ENCODE measurements at places on chromosomes 2 and 18.

- DNase-seq: no peak
Observed at GRCh38 chr2:744088-744487, 66.9 kb upstream of the TMEM18 start.

DNA sequence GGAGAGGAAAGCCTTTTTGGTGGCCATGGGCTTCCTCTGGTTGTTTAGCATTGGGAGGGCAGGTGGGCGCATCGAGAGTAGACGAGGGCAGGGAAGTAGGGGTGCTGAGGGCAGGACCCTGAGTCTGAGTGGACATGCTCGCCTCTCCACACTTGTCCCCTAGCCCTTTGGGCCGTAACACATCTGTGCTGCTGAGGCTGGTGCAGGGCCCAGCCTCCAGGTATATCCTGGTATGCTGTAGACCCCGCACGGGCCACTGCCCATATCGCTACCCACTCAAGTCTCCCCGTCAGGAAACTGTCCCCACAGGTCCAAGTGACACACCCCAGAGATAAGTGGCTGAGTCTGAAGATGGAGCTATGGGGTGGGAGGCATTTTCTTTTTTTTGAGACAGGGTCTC, 13.7 kb upstream of the CCDC74B start:
- no peak for DNase-seq

- DNase-seq: no peak
Observed at GRCh38 chr18:49238433-49239042, 221.9 kb downstream of the DYM start.

GRCh38 chr2:3309496-3310355, 67.9 kb downstream of the EIPR1 start:
- DNase-seq: no peak

- DNase-seq: no peak
Observed at GRCh38 chr2:44342854-44343253, 18.4 kb downstream of the PREPL start.

DNA sequence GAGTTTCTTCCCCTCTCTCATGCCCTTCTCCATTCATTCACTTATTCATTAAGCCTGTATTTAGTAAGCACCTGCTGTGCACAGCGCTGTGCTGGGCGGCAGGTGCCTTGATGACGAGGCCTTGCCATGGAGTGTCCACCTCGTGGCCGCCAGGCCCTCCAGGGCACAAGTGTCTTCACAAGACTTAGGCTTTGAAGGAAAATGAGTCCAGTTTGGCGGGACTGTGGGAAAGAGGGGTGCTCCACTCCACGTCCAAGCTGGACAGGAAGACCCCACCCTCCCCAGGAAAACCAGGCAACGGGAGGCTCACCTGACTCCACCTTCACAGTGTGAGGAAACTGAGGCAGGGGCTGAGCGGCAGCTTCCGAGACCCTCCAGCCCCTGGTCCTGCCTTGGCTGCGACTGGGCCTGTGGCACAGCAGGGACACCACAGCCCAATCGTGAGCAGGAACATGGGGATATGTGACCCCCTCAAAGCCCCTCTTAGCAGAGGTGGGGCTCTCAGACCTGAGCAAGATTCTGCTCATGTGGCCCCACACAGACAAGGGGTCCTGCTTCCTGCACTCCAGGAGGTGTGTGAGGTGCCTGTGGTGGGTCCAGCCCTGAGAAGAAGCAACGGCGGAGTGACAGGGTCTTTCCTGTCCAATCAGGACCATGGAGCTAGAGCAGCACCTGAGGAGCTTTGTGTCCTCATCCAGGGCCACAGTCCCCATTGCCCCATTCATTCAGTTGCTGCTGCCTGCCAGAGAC, 110.3 kb upstream of the ODC1 start:
- DNase-seq: no peak

DNA sequence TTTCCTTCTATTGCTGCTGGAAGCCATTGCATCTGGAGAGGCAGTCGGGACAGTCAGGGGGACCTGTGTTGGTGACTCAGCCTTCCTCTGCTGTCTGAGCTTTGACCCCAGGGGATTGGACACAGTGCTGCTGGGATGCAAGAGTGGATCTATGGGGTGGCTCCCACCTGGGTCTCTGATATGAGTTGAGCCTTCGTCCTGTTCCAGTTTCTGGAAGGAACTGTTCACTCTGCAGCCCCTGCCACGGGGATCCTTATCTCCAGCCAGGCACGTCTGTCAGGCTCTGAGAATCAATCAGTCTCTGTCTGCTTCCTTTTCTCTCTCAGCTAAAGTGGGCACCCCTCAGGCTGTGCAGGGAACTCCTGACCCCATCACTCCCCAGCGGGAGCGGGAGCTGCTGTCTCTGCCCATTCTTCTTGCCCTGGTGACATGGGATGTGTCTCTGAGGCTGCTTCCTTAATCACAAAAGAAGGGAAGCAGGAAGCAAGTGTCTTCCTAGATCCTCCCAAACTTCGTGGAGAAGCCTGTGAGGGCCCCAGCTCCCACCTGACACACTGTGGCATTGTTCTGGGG, 51.7 kb downstream of the ARHGAP28 start:
- DNase-seq: no peak

DNA sequence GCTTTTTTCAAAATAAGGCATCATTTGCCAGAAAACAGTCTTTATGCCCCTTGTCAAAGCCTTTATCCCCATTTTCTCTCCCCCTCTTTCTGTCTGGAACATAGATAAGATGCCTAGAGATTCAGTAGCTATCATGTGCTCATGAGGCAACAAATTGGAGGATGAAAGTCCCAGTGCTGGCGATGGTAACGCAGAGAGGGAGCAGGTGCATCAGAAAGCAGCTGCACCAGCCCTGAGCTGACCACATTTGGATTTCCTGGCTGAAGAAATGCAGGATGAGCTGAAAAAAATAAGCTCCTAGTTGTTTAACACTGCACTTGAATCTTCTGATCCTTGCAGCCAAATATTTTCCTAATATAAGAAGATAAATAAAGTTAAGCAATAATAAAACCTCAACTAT, 48.0 kb downstream of the LOXHD1 start:
- DNase-seq: no peak

DNA sequence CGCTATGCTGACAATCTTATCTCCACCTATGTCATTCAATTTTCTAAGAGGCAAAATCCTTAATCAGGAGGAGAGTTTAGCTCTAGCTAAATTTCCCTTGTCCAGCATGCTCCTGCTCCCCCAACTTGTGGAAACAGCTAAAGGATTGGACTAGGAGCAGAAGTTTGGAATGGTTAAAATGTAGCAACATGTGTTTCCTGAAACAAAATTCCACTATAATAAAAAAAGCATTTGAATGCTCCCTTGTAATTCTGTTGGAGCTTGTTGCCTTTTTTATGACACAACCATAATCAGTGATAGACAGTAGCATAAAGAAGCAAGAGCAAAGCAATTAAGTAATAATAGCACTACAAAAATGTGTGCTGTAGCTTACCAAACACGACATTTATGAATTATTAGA, 6.9 kb downstream of the ACTR3 start:
- DNase-seq: no peak

DNA sequence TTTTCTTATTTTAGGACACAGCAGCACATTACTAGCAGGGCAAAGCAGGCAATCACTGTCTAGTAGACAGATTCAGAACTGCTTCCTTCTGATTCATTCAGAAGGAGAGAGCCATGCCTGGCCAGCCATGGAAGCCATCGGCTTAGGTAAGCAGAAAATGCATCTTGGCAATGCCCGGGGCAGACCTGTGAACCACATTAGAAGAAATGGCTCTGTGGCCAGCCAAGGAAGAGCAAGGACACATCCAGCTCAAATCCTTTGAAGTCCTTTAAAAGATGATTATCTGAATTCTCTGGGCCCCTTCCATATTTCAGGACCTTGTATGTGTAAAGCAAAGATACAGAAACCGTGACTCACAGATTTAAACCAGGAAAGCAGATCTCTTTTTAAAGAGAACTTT, 227.4 kb downstream of the PID1 start:
- no peak for DNase-seq

- no peak for DNase-seq
Observed at GRCh38 chr2:221103930-221104329, 468.2 kb downstream of the EPHA4 start.

DNA sequence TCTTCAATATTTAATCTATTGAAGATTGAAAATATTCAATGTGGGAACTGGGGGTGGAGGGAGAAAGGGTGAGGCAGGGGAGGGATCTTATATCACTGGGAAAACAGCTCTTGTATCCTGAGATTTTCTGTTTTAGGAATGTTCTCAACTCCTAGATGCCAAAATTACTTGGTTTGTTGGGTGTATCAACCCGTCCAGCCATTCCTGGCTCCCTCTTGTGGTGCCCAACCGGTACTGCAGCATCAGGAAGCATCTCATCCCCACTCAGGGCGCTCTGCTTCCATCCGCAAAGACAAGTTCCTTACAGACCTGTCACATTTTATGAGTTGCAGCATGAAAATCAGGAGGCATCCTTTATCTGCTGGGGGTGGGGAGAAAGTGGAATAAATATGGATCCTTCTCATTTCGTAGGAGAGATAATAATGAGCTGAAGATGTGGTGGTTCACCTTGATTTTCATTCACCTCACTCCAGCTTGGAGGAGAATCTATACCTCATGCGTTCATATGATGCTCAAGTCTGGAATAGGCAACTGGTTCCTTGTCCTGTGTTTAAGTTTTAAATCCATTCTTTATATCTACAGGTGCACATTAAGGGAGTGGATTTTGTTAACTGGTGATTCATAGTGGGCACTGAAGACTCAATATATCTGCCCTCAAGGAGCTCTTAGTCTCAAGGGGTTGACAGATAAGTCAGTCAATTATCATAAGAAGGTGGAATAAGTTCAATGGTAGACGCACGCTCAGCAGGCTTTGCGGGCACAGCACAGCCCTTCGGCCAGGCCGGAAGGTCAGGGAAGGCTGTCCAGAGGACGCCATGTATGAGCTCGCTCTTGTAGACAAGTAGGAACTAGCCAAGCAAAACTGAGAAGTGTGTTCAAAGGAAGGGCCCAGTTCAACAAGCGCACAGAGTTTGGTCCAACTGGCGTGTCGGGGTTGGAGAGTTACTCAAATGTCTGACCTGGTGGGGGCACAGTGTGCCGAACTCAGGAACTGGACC, 127.3 kb downstream of the RNF144A start:
- peak; percentile 38 for DNase-seq

GRCh38 chr2:122003196-122003940, 247.9 kb downstream of the TSN start:
- no peak for DNase-seq

DNA sequence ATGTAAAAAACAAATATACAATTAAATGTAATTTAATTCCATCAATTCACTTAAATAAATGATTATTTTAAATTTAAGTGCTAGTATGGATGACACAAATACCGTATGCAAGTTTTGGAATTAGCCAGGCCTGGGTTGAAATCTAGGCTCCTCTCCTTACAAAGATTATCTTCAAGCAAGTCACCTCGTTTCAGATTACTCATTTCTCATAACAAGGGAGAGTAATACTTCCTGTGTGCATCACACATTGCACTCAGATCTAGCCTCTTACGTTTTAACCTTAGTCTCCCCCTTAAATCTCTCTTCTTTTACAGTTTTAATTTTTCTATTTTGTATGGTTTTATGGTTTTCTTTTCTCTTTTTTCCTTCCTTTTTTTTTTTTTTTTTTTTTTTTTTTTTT, 1475.9 kb upstream of the NXPH2 start:
- DNase-seq: no peak

GRCh38 chr2:174730698-174731018, 33.6 kb downstream of the CHRNA1 start:
- no peak for DNase-seq

DNA sequence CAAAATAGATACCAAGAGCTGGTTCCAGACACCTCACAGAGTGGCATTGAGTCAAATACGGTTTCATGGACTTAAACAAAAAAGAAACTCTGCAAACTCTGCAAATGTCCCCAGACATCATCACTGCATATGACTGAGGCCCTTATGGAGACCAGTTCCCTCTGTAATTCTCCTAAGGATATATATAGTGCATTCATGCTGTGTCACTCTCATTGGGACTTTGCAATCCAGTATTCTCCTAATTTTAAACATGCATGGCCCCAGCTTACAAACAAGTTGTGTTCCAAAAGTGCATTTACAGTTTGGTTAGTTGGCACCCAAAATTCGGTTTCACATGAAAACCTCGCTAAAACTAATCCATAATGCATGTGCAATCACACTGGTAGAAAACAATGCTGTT, 18.6 kb upstream of the INO80C start:
- no peak for DNase-seq

GRCh38 chr2:70472221-70472890, 81.3 kb downstream of the TGFA start:
- DNase-seq: no peak

DNA sequence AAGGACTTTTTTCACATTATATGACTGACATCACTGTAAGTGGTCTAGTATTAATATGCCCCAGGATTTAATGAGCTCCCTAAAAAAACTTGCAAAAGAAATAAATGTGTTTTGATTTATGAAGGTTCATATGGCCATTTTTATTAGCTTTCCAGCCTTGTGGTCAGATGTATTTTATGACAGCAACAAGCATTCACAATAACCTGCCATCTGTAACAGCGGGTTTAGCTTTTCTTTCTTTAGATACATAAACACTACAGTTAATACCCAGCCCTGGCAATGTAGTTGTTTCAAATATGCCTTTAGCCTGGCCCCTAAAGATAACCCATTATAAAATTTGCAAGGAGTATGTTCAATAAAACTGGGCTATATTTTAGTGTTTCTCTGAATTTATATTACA, 1063.8 kb downstream of the SOCS6 start:
- DNase-seq: no peak

GRCh38 chr2:228916416-228917090, 354.5 kb downstream of the PID1 start:
- DNase-seq: no peak

- DNase-seq: no peak
Observed at GRCh38 chr2:196489371-196489770, 150.1 kb upstream of the CCDC150 start.

DNA sequence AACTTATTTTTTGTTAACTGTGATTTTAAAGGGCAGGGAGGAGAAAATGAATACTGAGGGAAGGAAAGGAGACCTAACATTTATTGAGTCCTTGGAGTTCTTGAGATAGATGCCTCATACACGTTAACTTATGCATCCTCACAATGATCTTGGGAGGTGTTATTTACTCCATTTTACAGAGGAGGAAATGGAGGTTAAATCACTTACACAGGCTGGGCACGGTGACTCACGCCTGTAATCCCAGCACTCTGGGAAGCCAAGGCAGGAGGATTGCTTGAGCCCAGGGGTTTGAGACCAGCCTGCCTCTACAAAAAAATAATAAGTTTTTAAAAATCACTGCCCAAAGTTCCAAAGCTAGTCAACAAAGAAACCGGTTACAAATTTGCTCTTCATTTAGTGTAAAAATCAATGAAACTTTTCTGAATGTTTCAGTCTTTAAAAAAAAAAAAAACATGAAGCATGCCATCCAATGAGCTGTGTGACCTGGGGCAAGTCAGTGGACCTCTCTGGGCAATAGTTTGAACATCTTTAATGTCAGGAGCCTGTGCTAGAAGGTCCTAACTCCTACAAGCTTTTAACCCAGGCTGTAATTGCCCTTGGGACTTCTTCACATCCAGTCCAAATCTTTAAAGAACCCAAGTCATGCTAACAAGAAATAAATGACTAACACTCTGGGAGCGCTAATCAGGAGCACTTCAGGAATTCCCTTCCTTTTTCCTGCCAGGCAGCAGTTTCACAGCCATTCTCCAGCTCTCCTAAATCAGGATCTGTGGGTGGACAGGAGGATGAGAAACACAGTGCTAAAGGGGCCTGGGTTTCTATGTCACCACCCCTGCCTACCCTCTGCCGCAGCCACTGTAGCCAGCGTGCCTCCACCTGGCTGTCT, 176.4 kb downstream of the TMEM247 start:
- no peak for DNase-seq
